ENCODE measurements at places on chromosomes 7 and 10.

GRCh38 chr10:120701381-120701780, 149.8 kb upstream of the WDR11 start:
- no peak for DNase-seq

DNA sequence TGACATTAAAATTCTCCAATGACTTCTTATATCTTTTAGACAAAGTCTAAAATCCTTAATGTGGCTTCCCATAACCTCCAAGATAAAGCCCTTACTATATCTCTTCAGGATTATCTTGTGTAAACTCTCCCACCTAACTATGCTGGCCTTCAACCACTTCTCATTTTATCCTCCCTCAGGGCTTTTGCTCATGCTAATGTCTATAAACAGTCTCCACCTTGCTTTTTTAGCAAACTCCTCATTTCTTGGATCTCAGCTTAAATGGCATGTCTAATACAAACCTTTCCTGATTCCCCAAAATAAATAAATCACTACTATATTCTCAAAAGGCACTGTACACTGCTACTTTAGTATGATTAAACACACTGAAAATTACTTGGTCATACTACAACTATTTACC, 181.2 kb downstream of the LRRN3 start:
- no peak for DNase-seq

DNA sequence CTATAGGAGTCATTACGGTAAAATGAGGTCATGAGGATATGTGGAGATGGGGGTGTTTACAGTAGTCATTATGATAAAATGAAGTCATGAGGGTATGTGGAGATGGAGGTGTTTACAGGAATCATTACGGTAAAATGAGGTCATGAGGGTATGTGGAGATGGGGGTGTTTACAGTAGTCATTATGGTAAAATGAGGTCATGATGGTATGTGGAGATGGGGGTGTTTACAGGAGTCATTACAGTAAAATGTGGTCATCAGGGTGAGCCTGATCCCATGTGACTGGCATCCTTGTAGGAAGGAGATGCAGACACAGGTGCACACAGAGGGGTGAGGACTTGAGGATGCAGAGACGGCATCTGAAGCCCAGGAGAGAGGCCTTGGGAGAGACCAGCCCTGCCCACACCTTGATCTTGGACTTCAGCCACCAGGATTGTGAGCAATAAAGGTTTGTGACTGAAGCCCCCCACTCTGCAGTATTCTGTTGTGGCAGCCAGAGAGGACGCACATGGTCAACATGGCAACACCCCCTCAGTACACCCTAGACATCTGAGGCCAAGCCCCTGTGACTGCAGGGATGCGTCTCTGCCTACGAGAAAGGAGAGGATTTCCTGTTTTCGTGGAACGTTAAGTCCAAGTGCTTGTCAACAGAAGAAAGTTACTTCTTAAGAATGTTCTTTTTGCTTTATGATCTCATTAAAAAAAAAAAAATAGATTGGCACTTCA, 544.4 kb downstream of the DNAJB6 start:
- DNase-seq: no peak

GRCh38 chr10:87752566-87752965, 65.5 kb downstream of the ATAD1 start:
- no peak for DNase-seq

DNA sequence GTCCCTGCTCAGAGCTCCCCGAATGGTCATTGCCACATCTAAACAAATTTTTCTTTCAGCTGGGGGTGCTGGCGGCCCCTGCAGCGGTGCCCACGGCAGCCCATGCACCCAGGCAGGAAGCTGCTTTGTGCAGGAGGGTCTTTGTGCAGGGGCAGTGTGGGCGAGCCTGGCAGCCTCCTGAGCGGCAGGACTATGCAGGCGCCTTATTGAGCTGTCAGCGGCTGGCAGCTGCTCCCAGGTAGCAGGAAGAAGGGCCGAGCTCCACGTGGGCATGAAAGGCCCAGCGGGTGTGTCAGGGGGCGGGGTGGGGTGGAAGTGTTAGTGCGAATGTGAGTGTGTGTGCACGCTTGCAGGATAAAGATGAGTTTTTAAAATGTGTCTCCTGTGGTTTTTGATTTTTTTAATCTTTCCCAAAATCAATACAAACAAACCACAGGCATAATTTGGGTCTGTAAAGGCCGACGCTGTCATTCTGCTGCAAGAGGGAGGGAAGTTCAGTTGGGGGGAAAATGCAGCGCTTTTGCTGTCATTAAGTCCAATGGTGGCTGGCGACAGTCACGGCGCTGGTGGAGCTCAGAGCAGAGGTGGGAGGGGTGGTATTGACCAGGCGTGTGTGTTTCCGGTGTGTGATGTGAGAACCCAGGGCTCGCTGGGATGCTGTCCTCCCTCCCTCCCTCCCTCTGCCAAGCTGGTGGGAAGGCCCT, 83.9 kb downstream of the LHPP start:
- no peak for DNase-seq

DNA sequence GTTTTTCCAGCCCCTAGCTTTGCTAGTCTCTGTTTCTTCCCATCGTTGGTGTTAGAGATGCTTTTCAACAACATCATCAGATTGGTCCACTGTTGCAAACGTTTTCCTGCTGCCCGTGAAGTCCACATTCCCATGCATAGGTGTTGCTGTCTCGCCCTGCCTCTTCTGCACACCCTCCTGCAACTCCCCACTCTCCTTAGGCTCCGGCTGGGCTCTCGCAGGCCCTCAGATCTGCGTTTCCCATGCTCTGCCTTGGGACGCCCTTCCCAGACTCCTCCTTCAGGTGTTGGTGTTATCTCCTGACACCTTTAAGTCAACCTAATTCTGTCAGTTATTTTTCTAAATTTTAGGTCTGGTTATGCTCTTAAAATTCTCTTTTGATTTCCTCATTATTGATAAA, 55.0 kb downstream of the ZMYND11 start:
- no peak for DNase-seq

All from activated CD4-positive, CD25-positive, alpha-beta regulatory T cell (primary cell).